Esophagus muscularis mucosa (tissue), 4 donors: ENCODE measurements at places on chromosomes 4 and X. TPM values are rescaled to one million over a fixed set of nuclear protein-coding genes. Genes with fewer than 3 reads are reported as not detected.

Gene MMRN1
- 10.4 TPM for total RNA-seq

Gene MAGEB17
- total RNA-seq: 2.1 TPM

Gene HOPX
- total RNA-seq: 5.1 TPM

Gene ENPEP
- total RNA-seq: 5.0 TPM

Gene PRKG2
- 9.1 TPM for total RNA-seq

DNA sequence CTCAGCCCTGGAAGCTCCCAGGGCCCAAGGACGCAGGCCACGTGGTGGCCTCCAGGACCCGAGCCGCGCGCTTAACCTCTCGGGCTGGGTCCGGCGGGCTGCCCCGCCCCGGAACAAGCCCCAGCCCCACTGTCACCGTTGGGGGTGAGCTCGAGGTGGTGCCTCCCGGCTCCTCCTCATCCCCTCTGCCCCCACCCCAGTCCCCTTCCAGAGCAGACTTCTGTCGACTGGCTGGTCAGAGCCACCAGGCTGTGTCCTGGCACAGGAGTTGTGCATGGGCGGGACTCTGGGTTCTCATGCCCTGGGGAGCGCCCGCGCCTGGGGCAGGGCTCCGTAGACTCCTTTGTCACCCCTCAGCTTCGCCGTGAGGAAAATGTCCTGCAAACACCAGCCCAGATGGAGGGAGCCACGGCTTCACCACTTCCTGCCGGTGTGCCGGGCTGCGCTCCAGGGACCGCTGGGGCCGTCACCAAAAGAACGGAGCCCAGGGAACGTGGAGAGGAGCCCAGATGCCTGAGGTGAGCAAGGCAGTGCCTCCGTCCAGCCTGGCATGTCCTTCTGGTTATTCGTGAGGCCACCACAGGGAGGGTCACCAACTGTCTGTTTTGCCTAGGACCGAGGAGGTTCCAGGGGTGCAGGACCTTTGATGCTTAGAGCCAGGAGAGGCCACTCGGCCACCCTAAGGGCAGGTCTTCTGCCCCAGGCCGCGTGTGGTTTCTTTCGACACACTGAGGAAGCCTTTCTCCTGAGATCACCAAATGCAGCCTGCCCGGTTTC lies 7.1 kb upstream of the RGS12 start:
- DNase-seq: no peak

DNA sequence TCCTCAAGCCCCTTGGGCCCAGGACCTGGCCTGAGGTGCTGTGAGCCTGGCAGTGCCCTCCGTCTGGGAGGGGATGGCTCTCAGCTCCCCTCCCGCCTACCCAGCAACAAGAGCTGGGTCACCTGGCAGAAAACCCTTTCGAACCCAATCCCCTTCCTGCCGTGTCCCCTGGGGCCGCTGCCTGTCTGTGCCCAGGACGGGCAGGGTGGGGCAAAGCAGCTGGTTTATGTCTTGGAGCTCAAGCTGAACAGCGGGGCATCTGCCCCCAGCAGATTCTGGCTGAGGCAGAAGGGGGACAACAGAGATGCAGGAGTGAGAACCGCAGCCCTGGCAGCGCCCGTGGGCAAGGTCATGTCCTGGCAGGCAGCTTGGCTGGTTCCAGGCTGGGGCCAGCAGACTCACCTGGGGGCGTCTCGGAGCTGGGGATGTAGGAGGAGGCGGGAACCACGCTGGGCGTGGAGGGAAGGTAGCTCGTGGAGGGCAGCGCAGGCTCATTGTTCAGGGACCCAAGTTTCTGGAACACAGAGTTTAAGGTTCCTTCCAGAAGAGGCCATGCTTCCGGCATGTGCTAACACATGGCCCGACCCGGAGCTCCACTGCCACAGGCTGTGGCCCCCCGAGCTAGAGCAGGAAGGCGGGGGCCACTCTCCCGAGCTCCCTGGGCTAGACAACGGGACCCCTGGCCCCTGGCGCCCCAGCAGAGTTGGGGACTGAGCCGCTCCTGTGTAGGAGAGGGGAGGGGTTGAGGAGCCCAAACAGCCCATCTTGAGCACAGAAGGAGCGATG lies 24.2 kb downstream of the NELFA start:
- DNase-seq: no peak

DNA sequence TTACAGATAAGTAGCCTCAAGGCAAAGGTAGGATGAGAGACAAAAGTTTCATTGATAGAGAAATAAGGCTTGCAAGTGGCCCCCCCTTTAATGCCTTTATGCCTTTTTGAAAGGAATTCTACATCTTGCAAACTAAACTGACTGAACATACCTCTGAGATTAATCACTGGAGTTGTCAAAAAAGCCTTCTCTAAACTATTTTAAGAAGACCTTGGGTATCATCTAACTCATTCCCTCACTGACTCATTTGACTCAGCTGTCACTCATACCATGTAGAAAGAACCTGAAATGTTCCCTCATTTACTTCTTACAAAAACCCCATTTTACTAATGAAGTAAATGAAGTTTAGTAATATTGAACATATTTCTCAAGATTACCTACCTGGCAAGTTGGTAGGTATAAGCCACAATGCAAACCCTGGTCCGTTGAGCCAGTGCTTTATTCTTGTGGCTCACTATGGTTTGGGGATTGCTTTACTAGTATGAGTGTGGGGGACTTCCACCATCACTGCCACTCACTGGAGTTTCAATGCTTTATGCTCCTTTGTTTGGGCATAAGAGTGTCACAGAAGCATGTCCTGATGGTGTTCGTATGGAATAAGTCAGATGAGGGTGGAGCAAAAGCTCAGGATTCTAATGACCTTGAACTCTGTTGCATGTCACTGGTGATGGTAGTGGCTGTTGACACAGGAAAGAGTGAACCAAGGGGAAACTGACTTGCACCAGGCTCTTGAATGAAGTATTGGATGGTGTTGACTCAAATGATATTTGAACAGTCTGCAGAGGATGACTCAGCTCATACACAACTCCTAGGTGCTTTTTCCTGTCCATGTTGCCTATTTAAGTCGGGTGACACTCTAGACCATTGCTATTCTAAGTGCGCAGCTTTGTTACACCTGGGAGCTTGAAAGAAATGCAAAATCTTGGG lies 305.5 kb upstream of the EMCN start:
- DNase-seq: no peak

GRCh38 chr4:7781993-7782392 lies 157.7 kb downstream of the AFAP1 start:
- DNase-seq: no peak
